Mesothelial cell of epicardium (in vitro differentiated cells): ENCODE measurements at places on chromosomes 11 and 22.

GRCh38 chr11:112273066-112273465, 12.4 kb upstream of the PLET1 start:
- no peak for DNase-seq

DNA sequence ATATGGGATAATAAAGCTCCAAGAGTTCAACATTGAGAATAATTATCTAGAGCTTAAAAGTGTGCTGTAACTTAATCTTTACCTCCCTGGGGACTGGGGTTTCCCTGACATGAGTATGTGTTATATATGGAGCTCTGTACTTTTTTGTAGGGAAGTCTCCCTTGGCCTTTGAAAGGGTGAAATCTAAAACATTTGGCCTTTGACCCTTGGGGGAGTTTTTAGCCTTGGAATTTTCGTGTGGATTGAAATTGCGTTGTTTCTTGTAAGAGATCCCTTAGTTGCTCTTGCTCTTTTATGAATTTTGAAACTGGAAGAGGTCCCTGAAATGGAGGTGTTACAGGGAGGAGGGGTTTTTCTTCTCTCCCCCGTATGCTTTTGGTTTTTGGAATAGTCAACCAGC, 450.0 kb downstream of the NELL1 start:
- no peak for DNase-seq

GRCh38 chr11:127552446-127552845, 551.9 kb upstream of the KIRREL3 start:
- no peak for DNase-seq

DNA sequence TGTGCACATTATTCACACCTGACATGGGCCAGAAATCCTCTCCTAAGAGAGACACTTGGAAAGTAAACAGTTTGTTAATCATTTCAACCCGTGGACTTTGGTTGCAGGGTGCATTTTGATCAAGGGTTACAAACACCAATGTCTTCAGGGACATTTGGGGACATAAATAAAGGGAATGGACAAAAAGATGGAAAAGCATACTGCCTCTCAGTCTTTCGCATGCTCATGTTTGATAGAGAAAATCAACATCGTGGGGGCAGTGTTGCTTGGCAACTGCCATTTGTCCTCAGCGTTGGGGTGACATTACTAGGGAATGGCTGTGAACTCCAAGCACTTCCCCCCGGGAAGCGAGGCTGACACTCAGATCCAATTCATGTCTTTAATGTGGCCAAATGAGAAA, 114.7 kb upstream of the OR4B1 start:
- DNase-seq, result no peak

GRCh38 chr11:114909866-114910265, 231.5 kb downstream of the NXPE2 start:
- no peak for DNase-seq

GRCh38 chr22:20803696-20804324, 29.9 kb downstream of the SERPIND1 start:
- DNase-seq, result no peak

DNA sequence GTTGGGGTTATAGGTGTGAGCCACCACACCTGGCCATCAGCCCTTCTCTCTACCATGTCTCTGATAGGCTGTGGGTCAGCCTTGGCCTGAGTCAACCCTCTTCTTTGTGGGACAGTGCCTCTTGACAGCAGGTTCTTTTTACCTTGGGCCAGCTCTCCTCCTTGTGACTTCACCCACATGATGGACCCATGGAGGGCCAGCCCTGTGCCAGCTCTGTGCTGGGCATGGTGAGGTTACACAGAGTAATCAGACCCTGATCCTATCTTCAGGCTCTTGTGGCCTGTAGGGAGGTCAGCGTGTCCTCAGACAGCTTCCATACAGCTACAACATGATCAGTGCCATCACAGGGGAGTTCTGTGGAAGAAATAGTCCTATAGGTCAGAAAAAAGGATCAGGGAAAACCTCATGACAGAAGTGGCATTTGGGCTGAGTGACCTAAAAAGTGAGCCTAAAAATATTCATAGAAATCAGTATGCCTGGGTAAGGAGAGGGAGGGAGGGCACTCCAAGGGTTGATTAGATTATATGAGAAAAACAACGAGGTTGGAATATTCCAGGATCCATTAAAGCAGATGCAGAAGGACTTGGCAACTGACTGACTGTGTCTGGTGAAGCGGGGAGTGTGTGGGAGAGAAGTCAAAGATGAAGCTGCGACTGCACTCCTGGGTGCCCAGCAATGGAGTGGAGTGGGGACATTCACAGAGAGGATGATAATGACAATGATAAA, 17.1 kb downstream of the OTOG start:
- peak; percentile 17 for DNase-seq

GRCh38 chr11:3879967-3880542, 24.6 kb downstream of the STIM1 start:
- no peak for DNase-seq

GRCh38 chr22:19122752-19123492, 710 bp upstream of the DGCR2 start:
- no peak for DNase-seq

DNA sequence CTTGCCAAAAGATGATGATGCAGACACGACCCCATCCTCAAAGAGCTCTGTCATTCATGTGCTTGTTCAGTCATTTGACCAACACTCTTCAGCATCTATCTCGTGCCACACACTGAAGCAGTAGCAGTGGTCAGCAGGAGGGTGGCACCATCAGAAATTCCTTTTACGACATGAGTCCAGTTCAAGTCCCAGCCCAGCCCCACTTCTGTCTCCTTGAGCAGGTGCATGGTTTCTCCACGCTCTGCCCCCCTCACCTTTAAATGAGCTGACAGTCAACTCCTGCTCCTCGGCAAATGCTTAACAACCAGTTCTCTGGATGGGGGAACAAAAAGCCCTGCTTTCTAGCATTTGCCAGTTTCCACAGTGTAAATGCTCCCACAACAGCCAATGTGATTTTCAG, 60.9 kb downstream of the SYN3 start:
- DNase-seq, result no peak

GRCh38 chr22:38009000-38009806, 24.8 kb upstream of the SOX10 start:
- no peak for DNase-seq

GRCh38 chr11:93494357-93494756, 48.8 kb downstream of the SMCO4 start:
- DNase-seq, result no peak

GRCh38 chr22:24975125-24975640, 22.7 kb downstream of the KIAA1671 start:
- no peak for DNase-seq

GRCh38 chr11:64556044-64556720, 34.8 kb upstream of the SLC22A12 start:
- DNase-seq, result no peak

DNA sequence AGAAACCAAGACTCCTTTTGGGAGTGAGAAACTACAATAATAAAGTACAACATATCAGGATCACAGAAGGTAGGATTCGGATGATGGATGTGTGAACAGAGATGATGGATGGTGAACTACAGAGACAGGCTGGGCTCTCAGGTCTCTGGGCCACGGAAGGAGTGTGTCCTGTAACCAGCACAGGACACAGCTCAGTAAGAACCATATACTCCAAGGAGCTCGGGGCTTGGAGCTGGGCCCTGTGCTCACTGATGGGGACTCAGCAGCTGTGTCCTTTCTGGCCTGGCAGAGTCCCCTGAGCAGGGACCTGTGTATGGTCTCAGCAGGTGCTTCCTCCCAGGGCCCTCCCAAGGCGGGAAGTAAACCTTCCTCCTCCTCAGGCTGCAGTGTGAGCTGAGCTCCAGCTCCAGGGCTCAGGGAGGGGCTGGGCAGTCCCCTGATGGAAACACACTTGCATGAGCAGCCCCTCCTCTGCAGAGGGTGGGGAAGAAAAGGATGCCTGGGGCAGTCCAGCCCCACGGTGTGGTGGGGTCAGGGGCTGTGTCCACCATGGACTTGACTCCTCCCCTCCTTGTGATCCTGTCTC, 39.8 kb upstream of the TOP3B start:
- DNase-seq, result no peak

DNA sequence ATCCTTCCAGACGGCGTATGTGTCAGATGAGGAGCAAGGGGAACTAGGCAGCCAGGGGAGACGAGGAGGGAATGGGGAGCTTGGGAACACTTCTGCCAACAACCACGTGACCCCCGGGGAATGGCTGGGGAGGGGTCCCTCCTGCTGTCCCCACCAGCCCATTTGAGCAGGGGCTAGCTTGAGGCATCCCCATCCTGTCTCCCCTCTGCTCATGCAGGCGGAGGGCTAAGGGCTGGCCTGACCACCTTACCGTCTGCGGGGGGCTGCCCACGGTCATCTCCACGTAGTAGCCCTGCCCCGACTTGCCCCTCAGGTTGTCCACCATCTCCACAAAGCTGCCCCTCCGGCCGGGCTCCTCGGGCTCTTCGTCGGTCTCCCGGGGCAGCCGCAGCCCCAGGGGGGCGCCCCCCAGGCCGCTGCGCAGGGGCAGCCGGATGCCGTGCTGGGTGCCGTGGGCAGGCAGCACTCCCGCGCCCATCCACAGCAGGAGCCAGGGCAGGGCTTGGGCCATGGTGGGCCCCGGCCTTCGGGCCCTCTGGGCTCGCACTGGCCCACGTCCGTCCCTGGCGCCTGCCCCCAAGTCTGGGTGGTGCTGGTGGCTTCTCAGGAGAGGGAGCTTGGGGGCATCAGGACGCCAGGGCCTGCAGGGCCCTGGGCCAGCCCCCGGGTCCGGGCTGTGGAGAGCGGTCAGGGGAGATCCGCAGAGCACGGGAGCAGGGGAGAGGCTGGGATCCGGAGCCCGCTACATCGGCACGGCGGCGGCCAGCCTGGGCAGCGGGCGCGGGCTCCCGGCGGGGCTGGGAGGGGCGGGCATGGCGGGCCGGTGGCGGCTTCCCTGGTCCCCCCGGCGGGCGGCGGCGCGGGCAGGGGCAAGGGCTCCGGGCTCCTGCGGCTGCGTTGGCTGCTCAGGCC, 515 bp downstream of the BACE1 start:
- DNase-seq, result no peak

GRCh38 chr11:10503221-10503620, 37.8 kb downstream of the RNF141 start:
- no peak for DNase-seq

GRCh38 chr22:37420686-37421467, 6.4 kb downstream of the ELFN2 start:
- no peak for DNase-seq

GRCh38 chr11:6598555-6598954, 4.9 kb downstream of the RRP8 start:
- no peak for DNase-seq

DNA sequence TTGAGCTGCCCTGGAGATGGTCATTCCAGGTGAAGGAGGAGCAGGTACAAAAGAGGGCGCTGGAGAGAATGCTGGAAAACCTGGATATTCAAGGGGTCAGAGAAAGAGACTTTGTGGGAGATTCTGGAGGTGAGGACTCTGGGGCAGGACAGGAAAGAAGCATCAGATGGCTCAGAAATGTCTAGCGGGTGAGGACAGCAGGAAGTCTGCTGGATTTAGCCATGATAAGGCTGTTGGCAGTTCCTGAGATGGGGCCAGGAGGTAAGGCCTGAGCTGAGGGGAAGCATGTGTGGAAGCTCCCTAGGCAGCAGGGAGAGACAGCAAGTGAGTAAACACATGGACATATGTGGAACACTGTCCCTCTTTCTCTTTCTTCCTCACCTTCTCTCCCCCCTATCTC, 1.5 kb downstream of the UPB1 start:
- no peak for DNase-seq

DNA sequence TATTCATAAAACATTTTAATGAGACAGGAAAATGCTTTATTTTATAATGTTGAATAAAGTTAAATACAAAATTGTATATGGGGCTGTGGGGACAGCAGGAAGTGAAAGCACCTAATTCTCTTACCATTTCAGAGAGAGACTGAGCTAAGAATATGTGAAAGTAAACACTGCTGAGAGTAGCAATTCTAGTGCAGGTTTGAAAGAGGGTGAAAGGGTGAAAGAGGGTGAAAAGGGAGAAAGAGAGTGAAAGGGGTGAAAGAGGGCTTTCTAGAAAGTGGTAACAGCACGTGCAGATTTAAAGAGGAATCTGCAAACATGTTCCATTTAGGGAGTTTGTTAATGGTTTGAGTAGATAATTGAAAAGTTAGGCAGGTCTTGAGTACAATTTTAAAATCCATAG, 652.0 kb upstream of the CCDC90B start:
- DNase-seq, result no peak

DNA sequence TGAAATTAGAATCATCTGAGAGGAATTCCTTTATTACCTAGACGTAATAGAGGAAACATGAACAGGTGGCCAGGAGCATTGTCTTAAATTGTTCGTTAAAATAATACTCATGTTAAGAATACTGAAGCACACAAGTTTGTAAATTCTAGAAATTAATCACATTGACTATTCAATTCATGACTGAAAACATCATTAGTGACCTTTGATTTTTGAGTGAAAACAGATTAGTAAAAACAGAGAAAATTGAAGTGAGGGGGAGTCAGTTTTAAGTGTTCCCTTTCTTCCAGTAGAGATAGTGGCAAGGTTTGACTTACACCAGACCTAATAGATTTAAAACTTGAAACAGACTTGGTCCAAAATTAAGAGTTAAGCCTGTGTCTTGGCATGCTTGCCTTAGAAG, 1.4 kb downstream of the ZFP91 start:
- DNase-seq, result no peak
